ENCODE measurements at places on chromosomes 16 and 17. TPM values are rescaled to one million over a fixed set of nuclear protein-coding genes. Genes with fewer than 3 reads are reported as not detected.

NPIPB13 gene
- total RNA-seq = 2.4 TPM

MYO15A gene
- total RNA-seq = 0.30 TPM

DNAAF1 gene
- total RNA-seq = 1.0 TPM

MYH1 gene
- total RNA-seq = 0.19 TPM

CA4 gene
- 3.5 TPM for total RNA-seq

TVP23A gene
- total RNA-seq = not detected

PRPF8 gene
- total RNA-seq = 140 TPM

SLC38A8 gene
- total RNA-seq = not detected

CFAP20 gene
- 46.6 TPM for total RNA-seq

IQCK gene
- 6.9 TPM for total RNA-seq

CHP2 gene
- total RNA-seq = 176 TPM

PHB1 gene
- 47.0 TPM for total RNA-seq

ITGA2B gene
- total RNA-seq = 0.10 TPM

MYL11 gene
- not detected for total RNA-seq

HSF5 gene
- not detected for total RNA-seq

KRT32 gene
- total RNA-seq = 0.46 TPM

DNA sequence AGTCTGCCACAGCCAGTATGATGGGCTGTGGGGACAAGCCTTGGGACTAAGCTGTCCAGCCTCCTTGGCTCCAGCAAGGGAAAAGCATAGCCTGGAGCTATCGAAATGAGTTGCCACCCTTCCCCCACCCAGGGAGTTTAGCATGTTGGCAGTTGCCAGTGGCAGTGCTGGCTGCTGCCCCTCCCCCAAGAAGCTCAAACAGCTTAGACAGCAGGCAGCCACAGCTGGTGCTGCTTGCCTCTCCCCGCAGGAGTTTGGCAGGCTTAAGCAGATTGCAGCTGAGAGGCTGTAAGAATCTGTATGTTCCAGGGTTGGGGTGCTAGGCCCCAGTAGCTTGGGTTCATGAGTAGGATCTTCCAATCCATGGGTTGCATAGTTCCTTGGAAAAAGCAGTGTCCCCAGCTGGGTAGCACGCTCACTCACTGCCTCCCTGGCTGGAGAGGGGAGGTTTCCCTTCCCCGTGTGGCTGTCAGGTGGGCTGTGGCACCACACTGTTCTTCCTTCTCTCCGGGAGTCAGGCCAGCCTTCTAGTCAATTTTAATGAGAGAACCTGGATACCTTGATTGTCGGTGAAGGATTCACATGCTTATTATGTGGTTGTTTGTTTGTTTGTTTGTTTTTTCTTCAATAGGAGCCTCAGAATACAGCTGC, 506.1 kb downstream of the CDH11 start:
- no peak for DNase-seq

- no peak for DNase-seq
Observed at GRCh38 chr16:29876594-29877249, 13.7 kb upstream of the CDIPT start.

DNA sequence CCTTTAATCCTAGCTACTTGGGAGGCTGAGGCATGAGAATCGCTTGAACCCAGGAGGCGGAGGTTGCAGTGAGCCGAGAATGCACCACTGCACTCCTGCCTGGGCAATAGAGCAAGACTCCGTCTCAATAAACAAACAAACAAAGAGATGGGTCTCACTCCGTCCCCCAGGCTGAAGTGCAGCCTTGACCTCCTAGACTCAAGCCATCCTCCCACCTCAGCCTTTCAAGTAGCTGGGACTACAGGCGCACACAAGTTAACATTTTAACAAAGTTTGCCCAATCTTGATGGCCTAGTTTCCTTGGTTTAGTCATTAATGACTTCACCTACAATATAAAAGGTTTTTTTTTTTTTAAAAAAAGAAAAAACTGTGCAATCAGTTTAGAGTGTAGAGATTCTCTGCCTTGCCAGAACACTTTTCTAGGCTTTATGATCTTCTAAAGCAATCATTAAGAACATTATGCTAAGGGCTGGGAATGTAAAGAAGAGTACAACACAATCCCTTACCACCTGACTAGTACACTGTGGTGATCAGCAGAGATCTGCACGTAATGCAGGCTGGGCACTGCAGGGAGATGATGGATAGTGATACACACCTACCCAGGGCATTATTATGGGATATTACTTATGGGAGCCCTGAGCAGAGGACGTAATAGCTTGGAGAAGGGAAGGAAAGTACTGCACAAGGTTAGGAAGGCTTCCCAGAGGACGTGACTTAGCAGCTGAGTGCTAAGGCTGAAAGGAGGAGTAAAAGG, 6.9 kb downstream of the GOT2 start:
- no peak for DNase-seq

GRCh38 chr17:7217113-7217987, 2.3 kb downstream of the DLG4 start:
- no peak for DNase-seq

GRCh38 chr17:76625496-76625895, 18.1 kb downstream of the ST6GALNAC1 start:
- DNase-seq = no peak

DNA sequence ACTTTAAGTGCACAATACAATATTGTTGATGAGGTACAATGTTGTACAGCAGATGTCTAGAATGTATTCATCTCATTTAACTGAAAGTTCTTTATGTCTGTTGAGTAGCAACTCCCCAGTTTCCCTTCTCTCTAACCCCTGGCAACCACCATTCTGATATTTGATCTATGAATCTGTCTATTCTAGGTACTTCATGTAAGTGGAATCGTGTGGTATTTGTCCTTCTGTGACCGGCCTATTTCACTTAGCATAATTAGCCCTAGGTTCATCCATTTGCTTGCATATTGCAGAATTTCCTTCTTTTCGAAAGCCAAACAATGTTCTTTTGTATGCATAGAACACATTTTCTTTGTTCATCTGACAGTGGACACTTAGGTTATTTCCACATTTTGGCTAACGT, 10.8 kb downstream of the RGS9 start:
- no peak for DNase-seq

GRCh38 chr17:44916781-44917241, 1.5 kb upstream of the GFAP start:
- DNase-seq = peak; percentile 86

- DNase-seq = no peak
Observed at GRCh38 chr16:70752426-70752825, 48.5 kb downstream of the VAC14 start.

DNA sequence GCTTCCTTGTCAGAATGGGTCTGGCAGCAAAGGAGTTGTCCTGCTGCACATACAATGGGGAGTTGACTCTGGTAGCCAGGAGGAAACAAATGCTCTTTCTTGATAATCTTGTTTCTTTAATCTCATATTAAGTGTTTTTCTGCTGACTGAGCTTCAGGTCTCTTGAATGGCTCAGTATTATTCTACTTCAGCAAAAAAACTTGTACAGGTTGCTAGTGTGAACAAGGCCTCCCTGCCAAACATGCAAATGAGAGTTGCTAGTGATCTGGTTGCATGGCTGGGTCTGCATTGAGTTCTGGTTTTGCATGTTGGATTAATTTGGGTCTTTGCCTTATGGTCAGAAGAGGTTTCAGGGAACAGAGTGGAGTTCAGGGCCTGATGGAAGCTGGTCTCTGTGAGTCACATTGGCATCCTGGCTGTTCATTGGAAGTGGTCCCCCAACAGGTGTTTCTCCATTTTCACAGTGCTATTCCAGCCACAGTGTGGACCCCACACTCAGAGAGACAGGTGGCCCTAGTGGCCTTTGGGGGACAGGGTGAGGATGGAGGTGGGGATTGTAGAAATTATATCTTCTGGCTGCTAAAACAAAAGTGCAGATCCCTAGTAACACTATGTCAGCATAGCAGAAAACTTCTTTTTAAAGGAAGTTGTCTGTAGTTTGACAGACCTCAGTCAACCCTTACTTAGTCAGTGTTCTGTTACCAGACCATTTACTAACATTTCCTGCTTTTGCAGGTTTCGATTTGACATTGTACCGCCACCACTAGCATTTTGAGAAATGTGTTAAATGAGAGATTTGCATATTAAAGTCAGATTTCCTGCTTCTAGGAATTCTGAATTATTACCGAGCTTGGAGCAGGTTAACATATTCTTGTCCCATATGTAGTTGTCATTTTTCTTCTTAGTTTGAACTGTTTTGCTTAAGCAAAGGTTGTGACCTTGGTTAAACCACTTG, 47.1 kb downstream of the EPN2 start:
- no peak for DNase-seq

- DNase-seq = no peak
Observed at GRCh38 chr17:81868674-81869220, 2.4 kb downstream of the ARHGDIA start.

GRCh38 chr16:56204816-56205215, 13.5 kb downstream of the GNAO1 start:
- no peak for DNase-seq

GRCh38 chr16:56424791-56425438, 430 bp downstream of the AMFR start:
- DNase-seq = peak; percentile 89

GRCh38 chr16:81818905-81819304, 39.8 kb downstream of the PLCG2 start:
- no peak for DNase-seq

DNA sequence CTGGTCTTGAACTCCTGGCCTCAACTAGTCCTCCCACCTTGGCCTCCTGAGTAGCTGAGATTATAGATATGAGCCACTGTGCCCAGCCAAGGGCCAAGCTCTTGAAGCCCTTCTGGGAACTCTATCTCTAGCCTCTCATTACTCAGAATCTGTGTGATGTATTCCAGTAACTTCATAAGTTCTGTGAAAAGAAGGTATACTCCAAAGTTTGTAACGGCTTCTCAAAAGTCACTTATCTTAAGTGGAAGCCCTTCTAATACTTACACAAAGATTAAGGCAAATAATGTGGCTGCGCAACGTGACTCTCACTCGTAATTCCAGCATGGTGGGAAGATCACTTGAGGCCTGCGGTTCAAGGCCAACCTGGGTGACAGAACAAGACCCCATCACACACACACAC, 19.1 kb upstream of the ATP6V0C start:
- DNase-seq = no peak

GRCh38 chr17:50059759-50060273, 3.9 kb downstream of the ITGA3 start:
- no peak for DNase-seq

- DNase-seq = no peak
Observed at GRCh38 chr17:4704991-4705390, 1.1 kb upstream of the PELP1 start.

DNA sequence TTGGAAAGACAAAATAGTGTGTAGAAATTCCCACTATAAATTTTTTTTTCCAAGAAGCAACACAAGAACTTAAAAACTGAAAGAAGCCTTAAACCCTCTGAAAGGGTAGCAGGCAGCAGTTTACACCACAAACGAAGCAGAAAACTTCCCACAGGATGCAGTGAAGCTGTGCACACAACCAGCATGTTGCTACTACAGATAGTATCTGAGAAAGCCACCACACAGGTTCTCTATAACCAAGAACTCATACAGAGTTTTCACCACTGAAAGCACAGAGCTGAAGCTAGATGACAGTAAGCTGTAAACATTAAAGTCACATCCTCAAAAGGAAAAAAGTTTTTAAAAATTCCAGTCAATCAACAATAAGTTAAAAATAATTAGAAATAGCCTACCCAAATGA, 333.6 kb upstream of the MON1B start:
- no peak for DNase-seq

GRCh38 chr17:76497699-76497978, 3.6 kb downstream of the RHBDF2 start:
- no peak for DNase-seq

DNA sequence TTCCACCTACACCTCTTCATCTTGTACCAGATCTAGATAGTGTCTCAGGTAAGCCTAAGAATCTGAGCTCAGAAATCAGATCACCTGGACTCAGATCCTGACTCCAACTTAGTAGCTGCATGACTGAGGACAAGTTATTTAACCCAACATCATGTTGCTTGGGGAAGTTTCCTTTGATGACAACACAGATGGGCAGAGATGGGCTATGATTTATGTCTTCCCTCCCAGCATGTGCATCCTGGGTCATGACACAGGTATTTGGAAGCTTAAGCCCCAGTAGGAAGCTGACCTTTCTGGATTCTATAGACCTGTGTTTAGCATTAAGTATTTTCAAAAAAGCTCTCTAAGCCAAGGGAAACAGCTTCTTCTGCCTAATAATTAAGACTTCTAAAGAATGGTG, 12.4 kb upstream of the HEATR6 start:
- no peak for DNase-seq

- DNase-seq = no peak
Observed at GRCh38 chr16:81602792-81603191, 158.2 kb downstream of the CMIP start.

DNA sequence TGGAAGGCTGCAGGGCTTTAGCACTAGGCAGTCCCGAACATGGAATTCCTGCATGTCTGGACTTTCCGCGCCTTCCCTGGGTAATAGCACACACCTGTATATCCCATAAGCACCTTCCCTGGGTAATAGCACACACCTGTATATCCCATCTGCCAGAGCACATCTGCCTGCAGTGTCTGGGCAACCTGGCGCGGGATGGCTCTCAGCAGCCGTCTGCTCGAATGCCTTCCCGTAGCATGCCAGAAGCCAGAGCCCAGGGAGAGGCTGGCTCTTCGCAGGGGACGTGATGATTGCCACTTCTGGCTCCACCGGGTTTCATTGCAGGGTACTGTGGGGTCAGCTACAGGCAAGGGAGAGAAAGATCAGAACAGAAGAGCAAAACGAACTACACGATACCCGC, 21.3 kb downstream of the MBTPS1 start:
- no peak for DNase-seq

- no peak for DNase-seq
Observed at GRCh38 chr17:62760059-62760944, 47.8 kb downstream of the MARCHF10 start.

- DNase-seq = no peak
Observed at GRCh38 chr17:58352596-58353388, 791 bp upstream of the SUPT4H1 start.

DNA sequence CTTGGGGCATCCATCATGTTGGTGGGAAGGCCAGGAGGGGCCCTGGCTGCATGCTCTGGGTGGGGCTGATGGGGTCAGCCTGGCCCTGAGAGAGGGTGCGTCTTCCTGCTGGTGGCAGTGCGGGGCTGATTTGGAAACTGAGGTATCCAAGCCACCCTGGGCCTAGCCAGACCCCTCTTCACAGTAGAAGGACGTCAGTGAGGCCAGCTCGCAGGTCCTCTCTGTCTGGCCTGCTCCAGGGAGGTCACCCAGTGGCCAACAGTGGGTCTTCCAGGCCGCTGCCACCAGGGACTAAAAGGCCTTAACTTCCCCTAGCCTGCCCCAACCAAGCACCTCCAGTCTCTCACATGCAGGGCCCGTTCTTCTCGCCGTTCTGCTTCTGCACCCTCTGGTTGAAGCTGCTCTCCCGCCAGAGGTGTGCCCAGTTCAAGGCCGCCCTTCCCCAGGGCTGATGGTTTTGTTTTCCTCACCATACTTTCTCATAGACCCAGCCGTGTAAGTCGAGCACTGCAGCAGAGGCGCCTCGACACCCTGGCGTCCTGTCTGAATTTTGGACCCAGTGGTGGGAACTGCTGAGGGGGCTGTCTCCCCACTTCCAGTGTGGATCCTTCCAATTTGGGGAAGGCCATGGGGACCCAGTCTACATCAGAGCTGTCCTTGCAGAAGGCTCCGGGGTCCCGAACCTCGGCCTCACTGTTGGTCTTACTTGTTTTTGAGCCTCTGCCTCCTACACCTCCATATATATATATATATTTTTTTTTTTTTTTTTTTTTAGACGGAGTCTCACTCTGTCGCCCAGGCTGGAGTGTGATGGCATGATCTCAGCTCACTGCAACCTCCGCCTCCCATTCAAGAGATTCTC, 42.9 kb upstream of the CDC42EP4 start:
- peak; percentile 80 for DNase-seq

- no peak for DNase-seq
Observed at GRCh38 chr17:31902693-31903092, 1.2 kb upstream of the UTP6 start.

- DNase-seq = no peak
Observed at GRCh38 chr16:58105631-58106030, 23.6 kb downstream of the CFAP20 start.
